ENCODE measurements at places on chromosomes 6 and 20.

DNA sequence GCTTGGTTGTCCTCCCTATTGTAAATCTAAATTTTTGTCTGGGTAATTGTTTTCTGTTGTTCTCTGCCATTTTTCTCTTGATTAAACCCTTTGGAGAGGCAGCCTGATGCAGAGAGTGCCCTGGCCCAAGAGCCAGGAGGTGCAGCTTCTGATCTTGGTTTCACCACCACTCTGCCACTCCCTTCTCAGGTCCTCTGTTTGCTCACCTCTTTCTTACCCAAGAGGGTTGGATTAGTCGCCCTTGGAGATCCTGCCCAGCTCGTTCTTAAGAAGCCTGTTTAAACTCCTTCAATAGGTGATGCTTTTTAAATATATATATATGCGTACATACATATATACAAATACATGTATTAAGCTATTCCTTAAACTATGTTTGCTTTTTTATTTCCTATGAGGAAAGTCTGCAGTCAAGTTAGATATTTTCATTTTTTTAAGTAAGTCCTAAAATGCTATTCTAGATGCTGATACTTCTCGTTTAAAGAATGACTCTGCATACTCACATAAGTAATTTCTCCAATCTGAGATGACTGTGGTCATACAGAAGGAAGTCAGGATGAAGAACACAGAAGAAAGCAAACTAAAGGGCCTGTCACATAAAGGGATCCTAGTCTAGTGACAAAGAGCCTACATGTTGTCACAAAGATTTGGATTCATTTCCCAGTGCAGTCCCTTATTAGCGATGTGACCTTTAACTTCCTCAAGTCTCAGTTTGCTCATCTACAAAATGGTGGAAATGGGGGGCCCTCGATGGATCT is 19.9 kb downstream of the TPD52L1 start:
- DNase-seq = peak; percentile 45

- peak; percentile 41 for DNase-seq
Observed at GRCh38 chr6:95294043-95294442, 283.3 kb upstream of the MANEA start.

GRCh38 chr20:4513720-4514119 is 208.0 kb upstream of the PRND start:
- peak; percentile 85 for DNase-seq

DNA sequence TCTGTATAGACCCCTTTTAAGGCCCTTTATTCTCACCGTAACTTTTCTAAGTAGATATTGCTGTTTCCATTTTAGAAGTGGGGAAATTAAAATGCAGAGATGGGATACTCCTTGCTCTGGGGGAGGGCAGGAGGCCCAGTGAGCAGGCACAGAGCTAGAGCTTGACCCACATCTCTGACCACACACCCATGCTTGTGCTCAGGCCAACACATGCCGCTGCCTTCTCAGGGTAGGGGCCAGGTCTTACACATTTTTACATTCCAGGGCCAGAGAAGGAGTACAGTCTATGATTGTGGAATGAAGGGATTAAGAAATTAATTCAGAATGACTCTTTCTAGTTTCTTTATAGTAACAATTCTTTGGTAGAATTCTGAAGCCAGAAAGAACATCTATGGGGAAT is 104.8 kb downstream of the SOBP start:
- DNase-seq = no peak

Data from mammary epithelial cell (primary cell).